Activated naive CD8-positive, alpha-beta T cell treated with anti-CD3 and anti-CD28 coated beads for 36 hours (primary cell): ENCODE measurements at places on chromosomes 2 and 18. TPM values are rescaled to one million over a fixed set of nuclear protein-coding genes. Genes with fewer than 3 reads are reported as not detected.
A peak's percentile ranks its signal among the peaks of the same experiment; 100 is the strongest.

Gene FHL2
- total RNA-seq = 4.7 TPM

DNA sequence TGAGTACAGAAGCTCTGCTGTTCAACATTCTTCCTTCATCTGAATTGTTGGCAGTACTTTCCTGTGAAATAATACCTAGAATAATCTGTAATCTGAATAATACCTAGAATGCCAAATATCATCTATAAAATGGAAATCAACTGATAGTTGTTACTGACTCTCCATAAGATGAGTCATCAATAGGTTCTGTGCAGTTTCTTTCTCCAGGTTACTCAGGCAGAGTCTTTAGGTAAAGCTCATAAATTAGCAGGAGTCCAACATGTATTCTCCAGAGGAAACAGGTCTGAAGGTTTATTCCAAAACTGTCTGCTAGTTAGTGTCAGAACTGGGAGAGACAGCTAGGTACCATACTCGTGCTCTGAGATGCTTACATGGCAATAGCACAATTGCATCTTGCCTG is 282.0 kb upstream of the MAP2 start:
- H3K36me3 ChIP-seq = no peaks in the 10 kb centered on the region
- no peak overlapping the region for H3K27ac ChIP-seq

Gene COBLL1
- 0.28 TPM for total RNA-seq

Gene TFCP2L1
- total RNA-seq = 0.04 TPM

Gene C2orf81
- total RNA-seq = 5.1 TPM

DNA sequence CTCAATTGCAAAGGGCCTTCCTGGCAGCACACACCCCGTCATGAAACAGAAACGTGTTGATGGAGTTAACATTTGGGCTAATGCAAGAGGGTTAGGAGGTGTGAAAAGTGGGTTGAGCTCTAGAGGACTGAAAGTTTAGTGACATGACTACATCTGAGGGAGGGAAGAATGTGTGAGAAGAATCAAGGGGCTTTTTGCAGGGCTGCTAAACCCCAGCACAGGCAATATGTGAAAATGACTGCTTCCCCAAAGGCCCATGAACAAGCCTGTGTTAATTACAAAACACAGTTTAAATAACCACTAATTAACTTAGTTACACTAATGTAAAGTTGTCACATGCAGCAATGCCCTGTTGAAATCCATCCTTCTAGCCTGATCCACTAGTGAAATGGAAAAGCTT is 63.4 kb upstream of the PEX13 start:
- H3K4me3 ChIP-seq = no peak overlapping the region
- H3K4me1 ChIP-seq = peaks cover 15% of the 10 kb centered on the region
- no peaks in the 10 kb centered on the region for H3K27me3 ChIP-seq
- peaks cover 31% of the 10 kb centered on the region for H3K36me3 ChIP-seq

GRCh38 chr2:208017721-208018120 is 7.6 kb downstream of the PLEKHM3 start:
- H3K4me3 ChIP-seq = peak overlapping the region; percentile 26
- peaks cover 38% of the 10 kb centered on the region for H3K4me1 ChIP-seq
- no peaks in the 10 kb centered on the region for H3K27me3 ChIP-seq

GRCh38 chr2:88845772-88846661 is 154.5 kb downstream of the RPIA start:
- no peak overlapping the region for H3K27ac ChIP-seq
- H3K36me3 ChIP-seq = no peaks in the 10 kb centered on the region
- no peaks in the 10 kb centered on the region for H3K4me1 ChIP-seq
- H3K27me3 ChIP-seq = peaks cover 3% of the 10 kb centered on the region
- no peak for DNase-seq
- H3K4me3 ChIP-seq = no peak overlapping the region

Gene DPYSL5
- not detected for total RNA-seq
